Activated B cell treated with CpG ODN at 0.5 μM for 24 hours (primary cell): ENCODE measurements at places on chromosomes 3 and 15. TPM values are rescaled to one million over a fixed set of nuclear protein-coding genes. Genes with fewer than 3 reads are reported as not detected.

DNA sequence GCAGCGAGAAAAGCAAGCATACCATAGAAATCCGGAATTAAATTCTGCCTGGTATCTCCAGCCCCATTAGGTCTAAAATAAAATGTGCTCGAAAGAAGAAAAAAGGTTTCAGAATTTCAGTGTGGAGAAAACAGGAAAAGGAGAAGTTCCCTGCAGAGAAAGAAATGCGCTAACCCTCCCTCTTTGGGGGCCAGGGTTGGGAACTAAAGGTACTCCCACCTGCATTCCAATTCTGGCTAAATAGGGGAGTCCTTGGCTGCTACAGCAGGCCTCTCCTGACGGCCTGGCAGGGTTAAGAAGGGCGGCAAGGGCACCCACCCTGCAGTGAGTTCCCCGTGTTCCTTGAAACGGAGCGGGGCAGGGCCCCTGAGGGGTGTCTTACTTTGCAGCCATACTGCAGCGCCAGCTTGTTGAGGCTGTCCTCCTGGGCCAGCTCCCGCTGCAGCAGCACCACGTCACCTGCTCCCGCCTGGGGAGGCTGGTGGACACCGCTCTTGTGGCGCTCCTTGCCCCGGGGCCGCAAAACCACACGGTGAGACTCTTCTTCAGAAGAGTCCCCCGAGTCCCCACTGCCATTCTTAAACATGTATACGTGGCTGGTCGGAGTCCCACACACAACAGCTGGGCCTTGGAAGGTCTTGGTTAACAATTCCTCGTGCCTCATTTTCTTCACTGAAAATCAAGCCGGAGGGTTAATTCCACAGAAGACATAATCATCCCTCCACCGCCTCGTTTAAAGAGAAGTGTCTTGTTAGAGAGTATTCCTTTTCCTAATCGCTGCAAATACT is 1.7 kb downstream of the LYSMD4 start:
- no peaks in the 10 kb centered on the region for H3K36me3 ChIP-seq
- H3K27ac ChIP-seq: no peak overlapping the region
- no peaks in the 10 kb centered on the region for H3K27me3 ChIP-seq
- DNase-seq: no peak
- peak overlapping the region; percentile 85 for H3K4me3 ChIP-seq
- H3K4me1 ChIP-seq: peaks cover 14% of the 10 kb centered on the region

DNA sequence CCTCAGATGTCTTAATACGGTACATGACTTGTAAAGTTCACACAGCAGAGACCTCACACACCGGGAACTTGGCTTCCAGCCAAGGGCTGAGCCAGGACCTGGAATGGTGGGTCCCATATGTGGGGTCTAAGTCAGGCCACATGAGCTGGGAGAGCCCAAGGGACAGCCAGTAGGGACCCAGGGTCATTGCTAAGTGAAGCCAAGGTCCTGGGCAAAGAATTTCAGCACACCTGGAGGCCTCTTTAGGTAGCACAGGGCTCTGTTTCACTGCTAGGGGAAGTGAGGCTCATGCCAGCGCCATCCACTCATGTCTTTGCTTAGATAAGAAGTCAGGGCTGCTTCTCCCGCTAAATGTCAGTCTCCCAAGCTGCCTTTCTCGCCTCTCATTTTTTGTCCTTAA is 116.6 kb upstream of the TLE3 start:
- no peak for DNase-seq
- no peak overlapping the region for H3K4me3 ChIP-seq
- no peaks in the 10 kb centered on the region for H3K36me3 ChIP-seq
- H3K4me1 ChIP-seq: peaks cover 8% of the 10 kb centered on the region
- no peak overlapping the region for H3K27ac ChIP-seq
- H3K27me3 ChIP-seq: peaks cover 2% of the 10 kb centered on the region

DNA sequence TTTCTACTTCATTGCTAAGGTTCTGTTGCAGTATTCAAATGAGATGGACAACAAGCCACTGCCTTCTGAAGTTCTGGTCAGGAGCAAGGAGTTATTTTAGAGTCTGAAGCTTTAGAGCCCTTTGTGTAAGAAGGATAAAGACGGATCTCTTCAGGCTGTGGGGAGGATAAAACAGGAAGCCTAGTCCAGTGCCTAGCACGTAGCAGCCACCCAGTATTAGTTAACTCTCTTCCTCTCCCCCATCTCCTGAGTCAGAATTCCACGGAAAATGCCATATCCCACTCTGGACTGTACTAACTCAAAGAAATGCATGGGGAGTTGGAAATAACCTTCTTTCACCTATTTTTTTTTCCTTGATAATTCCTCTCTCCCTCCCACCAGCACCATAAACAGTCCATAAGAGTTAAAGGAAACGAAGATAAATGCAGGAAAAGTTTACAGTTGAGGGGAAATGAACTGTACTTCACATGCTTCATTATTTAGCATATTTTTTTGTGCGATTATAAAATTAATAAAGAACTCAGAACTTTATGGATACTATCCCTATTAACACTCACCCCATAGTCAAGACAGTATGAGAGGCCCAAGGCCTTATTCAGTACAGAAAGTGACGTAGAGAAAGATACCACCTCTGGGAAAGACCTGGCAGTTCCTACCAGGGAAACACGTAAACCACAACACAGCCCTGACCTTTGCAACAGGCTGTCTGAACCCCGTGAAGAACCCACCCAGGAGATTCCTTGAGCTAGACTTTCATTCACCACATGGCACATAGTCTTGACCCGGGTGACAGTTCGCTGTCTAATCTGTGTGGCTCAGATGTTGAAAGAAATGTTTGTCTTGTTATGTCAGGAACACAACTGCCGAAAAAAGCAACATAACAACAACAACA is 9.2 kb downstream of the IGF2BP2 start:
- H3K27me3 ChIP-seq: peaks cover 27% of the 10 kb centered on the region
- no peaks in the 10 kb centered on the region for H3K36me3 ChIP-seq
- no peak overlapping the region for H3K27ac ChIP-seq
- DNase-seq: no peak
- H3K4me1 ChIP-seq: no peaks in the 10 kb centered on the region
- H3K4me3 ChIP-seq: no peak overlapping the region

DNA sequence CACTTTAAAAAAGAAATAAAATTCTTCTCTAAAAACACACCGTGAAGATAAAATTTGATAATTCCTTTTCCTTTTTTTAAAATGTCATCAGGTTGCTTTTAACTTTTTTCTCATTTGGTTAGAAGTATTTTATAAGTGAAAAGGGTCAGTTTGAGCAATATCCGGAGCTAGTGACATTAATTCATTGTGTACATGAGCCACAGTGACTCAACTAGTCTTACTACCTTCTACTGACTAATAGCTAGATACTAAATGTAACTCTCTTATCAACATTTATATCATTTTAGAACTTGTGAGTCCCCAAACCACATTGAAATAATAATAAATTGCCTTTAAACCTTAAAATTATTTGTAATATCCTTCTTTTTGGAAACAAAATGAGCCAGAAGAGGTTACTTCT is 101.2 kb upstream of the ZBTB20 start:
- peaks cover 8% of the 10 kb centered on the region for H3K27me3 ChIP-seq
- no peak overlapping the region for H3K27ac ChIP-seq
- no peak overlapping the region for H3K4me3 ChIP-seq
- no peak for DNase-seq
- H3K36me3 ChIP-seq: no peaks in the 10 kb centered on the region

DNA sequence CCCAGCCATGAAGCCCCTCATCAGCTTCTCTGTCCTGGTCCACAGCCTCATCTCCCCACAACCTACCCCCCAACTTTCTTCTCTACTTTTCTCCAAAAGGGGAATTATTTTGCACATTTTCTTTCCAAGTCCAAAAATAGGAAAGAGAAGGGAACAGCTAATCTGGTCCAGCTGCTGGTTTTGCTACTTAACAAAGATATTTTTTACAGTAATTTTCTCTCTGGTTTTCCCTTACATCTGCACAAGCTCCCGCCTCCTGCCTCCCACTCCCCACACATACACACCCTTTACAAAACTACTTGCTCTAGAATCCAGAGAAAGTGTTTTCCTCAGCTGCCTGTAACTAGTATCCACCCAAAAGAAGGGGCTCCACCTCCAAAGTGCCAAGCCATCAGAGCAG is 177.2 kb downstream of the POLR2M start:
- peaks cover 23% of the 10 kb centered on the region for H3K27me3 ChIP-seq
- H3K36me3 ChIP-seq: no peaks in the 10 kb centered on the region
- no peak overlapping the region for H3K4me3 ChIP-seq
- no peak overlapping the region for H3K27ac ChIP-seq

- no peak overlapping the region for H3K4me3 ChIP-seq
- no peak for DNase-seq
- H3K36me3 ChIP-seq: no peaks in the 10 kb centered on the region
These were observed 15.3 kb upstream of the RPL32 start for GRCh38 chr3:12856626-12857025.

DNA sequence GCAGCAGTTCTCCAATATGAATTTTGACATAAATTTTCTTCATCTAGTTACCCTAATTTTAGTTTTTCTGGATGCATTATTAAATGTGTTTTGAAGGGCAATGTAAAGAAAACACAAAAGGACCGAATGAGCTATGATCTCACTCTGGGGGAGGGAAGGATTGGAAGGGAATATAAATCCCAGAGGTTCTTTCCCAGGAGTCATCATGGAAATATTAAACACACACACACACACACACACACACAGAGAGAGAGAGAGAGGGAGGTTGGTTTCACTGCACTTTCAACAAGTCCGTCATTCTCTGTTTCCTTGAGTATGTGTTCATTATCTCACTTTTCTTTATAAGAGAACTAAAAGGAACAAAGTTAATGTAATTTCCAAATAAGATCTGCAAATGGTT is 70.7 kb upstream of the DCBLD2 start:
- no peaks in the 10 kb centered on the region for H3K4me1 ChIP-seq
- H3K27me3 ChIP-seq: no peaks in the 10 kb centered on the region
- no peak overlapping the region for H3K27ac ChIP-seq
- H3K36me3 ChIP-seq: no peaks in the 10 kb centered on the region
- no peak for DNase-seq

DNA sequence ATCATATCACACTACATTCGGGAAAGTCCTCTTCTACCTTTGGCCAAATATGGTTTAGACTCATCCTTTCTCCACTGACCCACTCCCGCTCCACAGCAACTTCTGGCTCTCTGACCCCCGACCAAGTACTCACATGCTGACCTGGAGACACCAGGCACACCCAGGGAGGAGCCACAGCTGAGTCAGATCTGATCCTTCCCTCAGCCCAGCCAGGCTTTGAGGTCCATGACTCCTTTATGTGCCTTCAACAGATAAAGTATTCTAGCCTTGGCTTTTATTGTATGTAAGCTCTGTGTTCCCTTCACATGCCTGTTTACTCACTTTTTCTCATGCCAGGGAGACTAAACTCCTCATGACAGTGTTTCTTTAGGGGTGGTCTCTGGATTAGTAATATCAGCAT is 166.9 kb upstream of the UMPS start:
- DNase-seq: no peak
- no peaks in the 10 kb centered on the region for H3K36me3 ChIP-seq
- no peaks in the 10 kb centered on the region for H3K4me1 ChIP-seq
- no peak overlapping the region for H3K4me3 ChIP-seq
- no peak overlapping the region for H3K27ac ChIP-seq
- peaks cover 22% of the 10 kb centered on the region for H3K27me3 ChIP-seq

DNA sequence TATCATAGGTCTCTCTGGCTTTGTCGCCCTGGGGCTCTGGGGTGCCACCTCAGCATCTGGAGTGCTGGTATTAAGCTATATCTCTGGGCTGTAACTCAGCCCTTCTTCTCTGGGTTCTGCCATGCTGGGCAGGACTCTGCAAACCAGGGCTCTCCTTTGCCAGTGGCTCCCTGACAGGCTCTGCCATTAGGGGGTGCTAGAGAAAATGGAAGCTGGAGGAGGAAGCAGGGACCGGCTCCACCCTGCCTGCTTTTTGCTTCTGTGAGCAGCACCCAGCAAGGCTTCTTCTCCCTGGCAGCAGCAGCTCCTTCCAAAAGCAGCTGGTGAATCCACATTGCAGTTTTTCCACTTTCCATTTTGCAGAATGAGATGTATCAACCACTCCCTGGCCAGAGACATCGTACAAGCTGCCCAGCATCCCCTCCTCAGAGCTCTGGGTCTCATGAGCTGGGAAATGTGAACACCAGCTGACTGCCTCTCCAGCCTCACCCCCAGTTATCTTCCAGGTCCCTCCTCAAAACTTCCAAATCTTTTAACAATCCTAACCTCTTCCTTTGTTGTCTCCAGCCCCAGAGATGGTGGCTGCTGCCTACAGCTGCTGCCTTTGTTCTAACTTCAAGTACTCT is 165.0 kb downstream of the ABHD5 start:
- no peak overlapping the region for H3K4me3 ChIP-seq
- no peak for DNase-seq
- peaks cover 4% of the 10 kb centered on the region for H3K4me1 ChIP-seq
- no peaks in the 10 kb centered on the region for H3K36me3 ChIP-seq
- H3K27ac ChIP-seq: no peak overlapping the region

DNA sequence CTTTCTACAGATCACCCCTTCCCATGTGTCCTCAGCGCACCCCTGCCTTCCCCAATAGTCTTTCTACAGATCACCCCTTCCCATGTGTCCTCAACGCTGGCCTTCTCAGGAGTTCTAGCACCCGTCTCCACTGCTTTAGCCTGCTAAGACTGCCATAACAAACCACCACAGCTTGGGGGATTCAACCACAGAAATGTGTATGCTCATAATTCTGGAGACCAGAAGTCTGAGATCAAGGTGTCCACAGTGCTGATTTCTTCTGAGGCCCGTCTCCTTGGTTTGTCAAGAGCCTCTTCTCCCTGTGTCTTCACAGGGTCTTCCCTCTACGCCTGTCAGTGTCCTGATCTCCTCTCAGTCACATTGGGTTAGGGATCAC is 68.1 kb upstream of the CGNL1 start:
- no peaks in the 10 kb centered on the region for H3K27me3 ChIP-seq
- no peak overlapping the region for H3K4me3 ChIP-seq
- H3K36me3 ChIP-seq: peaks cover 69% of the 10 kb centered on the region
- no peak for DNase-seq

- no peak for DNase-seq
- H3K36me3 ChIP-seq: no peaks in the 10 kb centered on the region
- H3K4me3 ChIP-seq: no peak overlapping the region
These were observed 195.2 kb upstream of the DPPA4 start for GRCh38 chr3:109532257-109533216.

DNA sequence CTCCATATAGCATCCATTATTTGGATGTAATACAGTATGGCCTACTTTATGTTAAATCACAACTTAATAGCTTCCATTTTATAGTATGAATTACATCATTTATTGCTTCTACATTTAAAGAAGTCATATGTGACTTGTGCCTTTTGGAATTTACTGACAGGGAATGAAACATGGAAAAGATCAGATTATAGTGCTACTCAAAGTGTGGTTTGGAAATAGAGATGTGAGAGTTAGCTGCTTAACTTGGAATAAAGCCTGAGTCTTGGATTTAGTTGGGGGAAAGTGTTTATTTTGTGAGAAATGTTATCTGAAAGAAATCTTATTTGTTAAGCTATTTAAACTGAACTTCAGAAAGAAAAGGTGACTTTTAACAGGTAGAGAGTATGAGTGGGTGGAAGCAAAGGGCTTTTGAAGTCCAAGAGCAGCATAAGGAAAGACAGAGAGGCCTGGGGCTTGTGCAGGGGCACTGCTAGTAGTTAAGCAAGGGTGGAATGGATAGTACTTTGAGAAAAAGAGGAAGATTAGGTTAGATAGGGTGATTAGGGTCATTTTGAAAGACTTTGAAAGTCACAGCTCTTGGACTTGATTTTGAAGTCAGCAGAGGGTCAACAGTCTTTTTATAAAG is 60.5 kb downstream of the SLMAP start:
- peaks cover 8% of the 10 kb centered on the region for H3K36me3 ChIP-seq
- H3K4me1 ChIP-seq: peaks cover 20% of the 10 kb centered on the region
- H3K4me3 ChIP-seq: no peak overlapping the region
- no peaks in the 10 kb centered on the region for H3K27me3 ChIP-seq
- DNase-seq: no peak

The CLDN18 gene
- not detected in 2 replicates for total RNA-seq

The ARPP21 gene
- total RNA-seq: not detected in 2 replicates

The DPH3 gene
- 13.4 and 14.7 TPM in 2 replicates for total RNA-seq

The LRRC31 gene
- total RNA-seq: not detected in 2 replicates

The SLC24A5 gene
- total RNA-seq: not detected in 2 replicates

The IL17RD gene
- not detected in 2 replicates for total RNA-seq

The BOC gene
- total RNA-seq: 0.33 and 0.91 TPM in 2 replicates
